ENCODE measurements at places on chromosomes 12 and 14.

DNA sequence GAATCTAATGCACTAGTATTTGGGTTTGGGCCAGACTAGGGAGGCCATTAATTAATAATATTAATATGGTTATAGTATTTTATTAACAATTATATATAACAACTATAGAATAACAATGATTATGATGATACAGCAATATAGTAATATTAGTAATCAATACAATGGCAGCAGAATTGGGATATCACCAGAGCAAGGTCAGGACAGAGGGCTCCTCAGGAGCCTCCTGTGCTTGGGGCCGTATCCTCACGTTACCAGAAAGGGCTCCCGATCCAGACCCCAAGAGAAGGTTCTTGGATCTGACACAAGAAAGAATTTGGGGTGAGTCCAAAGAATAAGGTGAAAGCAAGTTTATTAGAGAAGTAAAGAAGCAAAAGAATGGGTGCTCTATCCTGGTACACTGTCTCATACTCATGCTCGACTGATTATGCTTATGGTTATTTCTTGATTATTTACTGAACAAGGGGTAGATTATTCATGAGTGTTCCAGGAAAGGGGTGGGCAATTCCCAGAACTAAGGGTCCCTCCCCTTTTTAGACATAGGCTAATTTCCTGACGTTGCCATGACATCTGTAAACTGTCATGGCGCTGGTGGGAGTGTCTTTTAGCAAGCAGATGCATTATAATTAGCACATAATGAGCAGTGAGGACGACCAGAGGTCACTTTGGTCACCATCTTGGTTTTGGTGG, 61.6 kb downstream of the RIN3 start:
- DNase-seq, result no peak

GRCh38 chr12:93145086-93145485, 216.0 kb upstream of the EEA1 start:
- peak; percentile 82 for DNase-seq

DNA sequence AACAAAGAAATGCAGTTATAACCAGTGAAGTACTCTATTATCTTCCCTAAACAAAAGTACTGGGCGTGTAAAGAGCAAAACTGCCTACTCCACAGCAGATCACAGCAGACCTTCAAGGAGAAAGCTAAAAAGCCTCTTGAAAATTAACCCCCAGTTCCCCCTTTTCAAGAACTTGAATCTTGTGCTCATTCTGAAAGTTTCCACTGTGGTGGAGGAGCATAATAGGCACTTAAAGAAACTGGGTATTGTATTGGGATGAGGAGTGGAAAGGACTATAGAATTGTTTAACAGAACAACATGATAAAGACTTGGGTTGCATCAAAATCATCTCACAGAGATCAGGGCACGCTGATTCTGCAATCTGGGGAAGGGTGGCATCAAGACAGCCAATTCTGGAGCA, 51.1 kb downstream of the SLC25A47 start:
- DNase-seq, result no peak

DNA sequence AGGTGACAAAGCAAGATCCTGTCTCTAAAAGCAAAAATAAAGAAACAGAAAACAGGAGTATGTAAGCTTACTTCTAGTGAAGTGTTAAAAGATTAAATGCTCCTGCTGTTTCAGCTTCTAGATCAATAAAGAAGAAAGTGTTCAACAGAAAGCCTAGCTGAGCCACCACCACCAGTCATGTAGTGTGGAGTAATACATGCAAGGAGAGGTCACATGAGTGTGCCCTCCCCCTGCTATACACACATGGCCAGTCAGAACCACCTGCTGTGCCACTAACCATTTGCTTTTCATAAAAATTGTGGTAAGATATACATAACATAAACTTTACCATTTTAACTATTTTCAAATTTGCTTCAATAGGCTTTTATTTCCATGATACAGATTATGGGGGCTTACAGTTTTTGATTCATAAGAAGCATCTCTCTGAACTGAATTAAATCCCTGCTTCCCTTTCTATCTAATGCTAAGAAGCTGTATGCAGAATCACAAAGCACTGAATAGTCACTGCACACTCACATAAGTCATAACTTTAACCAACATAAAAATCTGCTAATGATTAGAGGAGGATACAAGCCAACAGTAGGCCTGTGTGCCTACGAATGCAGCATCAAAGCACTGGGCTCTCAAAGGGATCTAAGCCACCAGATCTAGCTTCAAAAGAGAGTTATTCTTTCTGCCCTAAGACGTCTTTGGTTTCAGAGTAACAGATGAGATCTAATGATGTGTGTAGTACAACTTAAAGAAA, 515.5 kb downstream of the C12orf50 start:
- no peak for DNase-seq

- DNase-seq, result no peak
Observed at GRCh38 chr12:52335598-52336262, 14.5 kb upstream of the KRT83 start.

GRCh38 chr12:47997321-47997720, 7.0 kb downstream of the COL2A1 start:
- DNase-seq, result no peak

DNA sequence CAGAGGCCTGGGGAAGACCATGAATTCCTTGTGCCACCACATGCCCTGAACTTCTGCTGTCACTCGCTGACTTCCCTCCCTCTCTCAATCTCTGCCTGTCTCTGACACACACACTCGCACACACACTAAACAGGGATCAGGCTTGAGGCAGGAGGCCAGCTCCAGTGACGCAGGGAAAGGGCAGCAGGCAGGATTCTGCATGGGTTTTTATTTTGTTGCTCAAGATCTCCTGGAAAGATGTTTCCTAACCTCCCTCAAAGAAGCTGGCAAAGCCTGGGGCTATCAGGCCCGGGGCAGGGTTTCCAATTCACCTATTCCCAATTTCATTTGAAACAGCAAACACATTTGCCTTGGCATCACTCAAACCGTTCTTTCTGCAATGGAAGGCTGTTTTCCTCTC, 27.7 kb upstream of the PEX5 start:
- no peak for DNase-seq

GRCh38 chr12:48219631-48220030, 16.5 kb upstream of the OR10AD1 start:
- DNase-seq, result no peak

GRCh38 chr12:65965358-65965757, 141.1 kb downstream of the HMGA2 start:
- no peak for DNase-seq

GRCh38 chr12:110931315-110931728, 10.9 kb upstream of the MYL2 start:
- no peak for DNase-seq

GRCh38 chr14:102437997-102438915, 71.3 kb downstream of the ANKRD9 start:
- peak; percentile 85 for DNase-seq

GRCh38 chr12:93956551-93956950, 191.8 kb upstream of the PLXNC1 start:
- DNase-seq, result no peak

- no peak for DNase-seq
Observed at GRCh38 chr12:45259675-45260074, 43.8 kb downstream of the ANO6 start.

- no peak for DNase-seq
Observed at GRCh38 chr14:44180975-44181374, 326.1 kb downstream of the FSCB start.

GRCh38 chr12:102454808-102455760, 25.3 kb downstream of the IGF1 start:
- DNase-seq, result no peak

DNA sequence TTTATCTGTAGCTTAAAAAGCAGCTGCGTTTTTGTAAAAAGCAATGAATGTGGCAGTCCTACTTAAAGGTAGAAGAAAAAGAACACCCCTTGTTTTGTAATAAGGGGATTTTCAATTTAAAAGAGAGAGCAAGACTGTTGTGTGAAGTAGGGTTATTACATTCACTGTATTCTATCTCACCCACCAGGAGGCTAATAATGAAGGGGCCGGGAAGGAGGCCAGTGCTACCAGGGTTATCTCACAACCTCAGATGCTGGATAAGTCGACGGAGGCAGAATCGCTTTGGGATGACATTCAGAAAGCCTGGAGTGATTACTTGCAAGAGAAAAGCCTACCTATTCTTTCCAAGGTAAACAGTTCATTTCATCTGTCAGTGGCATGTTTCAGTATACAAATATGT, 97.7 kb downstream of the RMST start:
- no peak for DNase-seq

DNA sequence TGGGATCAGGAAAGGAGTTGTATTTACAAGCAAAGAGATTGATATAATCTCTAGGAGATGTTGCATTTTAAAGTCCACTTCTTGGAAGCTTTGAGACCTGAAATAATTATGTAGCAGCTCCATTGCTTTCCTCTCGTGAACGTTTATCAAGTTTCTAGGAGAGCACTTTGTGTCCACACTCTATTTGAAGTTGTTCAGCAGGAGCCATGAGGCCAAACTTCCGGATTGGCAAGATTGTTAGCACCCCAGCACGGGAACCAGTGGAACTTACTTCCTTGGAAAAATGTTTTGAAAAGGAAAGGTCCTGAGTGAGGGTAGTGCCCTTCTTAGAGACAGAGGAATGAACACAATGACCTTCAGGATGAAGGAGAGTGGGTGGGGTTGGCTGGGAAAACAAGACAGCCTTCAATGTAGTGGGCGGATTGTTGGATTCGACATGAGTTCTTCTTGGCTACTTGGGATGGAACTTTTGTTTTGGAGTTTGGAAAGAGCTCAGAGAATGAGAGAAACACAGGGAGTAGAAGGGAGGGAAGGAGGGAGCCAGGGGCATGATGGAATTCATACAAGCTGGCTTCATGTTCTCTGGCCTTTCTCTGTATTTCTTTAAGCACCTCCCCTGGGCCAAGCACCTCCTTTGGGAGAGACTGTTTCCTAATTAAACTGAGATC, 23.8 kb upstream of the CISTR start:
- DNase-seq, result peak; percentile 24

DNA sequence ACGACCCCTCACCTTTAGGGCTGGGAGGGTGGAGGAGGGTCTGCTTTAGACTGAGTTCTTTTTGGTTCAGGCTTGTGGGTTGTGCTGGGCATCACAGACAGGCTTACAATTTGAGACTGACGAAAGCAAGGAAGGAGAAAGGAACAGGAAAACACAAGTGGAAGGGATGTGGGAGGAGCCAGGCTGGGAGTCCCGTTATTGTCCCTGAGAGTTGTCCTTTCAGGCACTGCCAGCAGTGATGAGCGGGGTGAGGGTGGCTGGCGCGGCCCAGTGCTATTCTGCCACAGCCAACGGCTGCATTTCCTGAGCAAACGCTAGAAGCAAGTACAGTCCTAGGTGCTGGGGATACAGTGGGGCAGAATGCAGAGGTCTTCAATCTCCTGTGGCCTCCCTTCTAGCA, 29.2 kb upstream of the TSPAN9 start:
- no peak for DNase-seq

DNA sequence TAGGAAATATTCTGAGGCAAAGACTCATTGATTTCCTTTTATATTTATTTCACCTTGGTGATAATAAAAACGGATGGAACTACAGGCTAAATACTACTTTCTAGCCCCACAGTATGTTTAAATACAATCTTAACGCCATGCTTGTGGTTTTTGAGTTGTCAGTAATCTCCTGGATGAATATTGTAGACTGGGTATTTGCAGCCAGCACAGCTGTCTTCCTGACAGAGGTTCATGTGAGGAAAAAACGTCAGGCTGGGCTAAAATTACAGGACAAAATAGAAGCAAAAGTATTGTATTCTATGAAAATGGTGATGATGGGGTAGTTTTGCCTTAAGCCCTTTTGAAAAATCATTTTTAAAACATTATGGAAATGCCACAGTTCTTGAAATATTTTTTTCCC, 140.9 kb downstream of the CCDC91 start:
- no peak for DNase-seq

DNA sequence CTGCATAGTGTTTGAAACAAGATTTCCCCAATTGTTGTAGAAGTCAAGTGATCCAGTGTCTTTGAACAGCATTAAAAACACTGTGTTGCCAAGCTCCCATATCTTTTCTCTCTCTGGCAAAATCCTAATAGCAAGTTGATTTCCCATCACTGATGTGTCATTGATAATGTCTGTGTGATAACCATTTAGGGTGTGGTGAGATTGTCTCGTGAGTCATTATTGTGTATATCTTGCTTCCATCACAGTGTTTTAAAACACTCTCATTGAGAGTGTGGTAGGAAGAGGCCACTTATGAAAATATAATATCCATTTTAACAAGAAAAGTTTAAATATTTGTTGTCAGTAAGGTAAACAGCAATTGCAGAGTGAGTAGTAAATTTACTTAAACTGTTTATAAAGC, 74.7 kb downstream of the PRORP start:
- no peak for DNase-seq

DNA sequence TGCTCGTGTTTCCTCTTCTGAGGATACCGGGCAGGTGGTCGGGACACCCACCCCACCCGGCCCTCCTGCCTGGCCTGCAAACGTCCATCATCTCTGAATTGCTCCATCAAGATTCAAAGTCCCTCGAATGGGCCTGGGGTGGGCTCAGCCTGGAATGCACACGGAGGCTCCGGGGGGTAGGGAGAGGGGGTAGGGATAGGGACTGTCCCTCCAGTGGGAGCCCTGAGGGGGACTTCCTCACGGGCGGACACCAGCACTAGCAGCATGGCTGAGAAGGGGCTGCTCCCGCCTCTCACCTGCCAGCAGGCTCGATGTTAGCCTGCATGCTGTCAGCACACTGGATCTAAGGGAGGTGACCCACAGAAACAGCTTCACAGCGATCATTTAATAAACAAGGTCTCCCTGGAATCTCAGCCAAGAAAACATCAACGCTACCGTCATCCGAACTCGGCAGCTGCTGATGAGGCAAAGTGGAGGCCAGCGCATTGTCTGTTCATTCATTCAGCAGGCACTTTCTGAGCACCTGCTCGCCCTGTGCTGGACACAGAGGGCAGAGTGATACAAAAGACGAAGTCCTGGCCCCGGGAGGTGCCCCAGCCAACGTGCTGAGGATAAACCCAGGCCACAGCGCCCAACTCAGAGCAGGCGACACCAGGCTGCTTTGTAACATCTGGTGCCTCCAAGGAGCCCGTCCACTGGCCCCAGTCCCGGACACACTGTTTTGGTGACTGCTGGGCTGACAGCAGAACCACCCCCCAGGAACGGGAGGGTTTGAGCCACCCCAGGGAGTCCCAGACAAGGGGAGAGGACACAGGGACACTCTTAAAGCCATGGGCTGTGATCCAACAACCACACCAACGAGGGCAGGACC, 6.3 kb downstream of the TMEM179 start:
- DNase-seq, result no peak

- DNase-seq, result peak; percentile 60
Observed at GRCh38 chr12:46187023-46187422, 81.8 kb downstream of the SLC38A1 start.

GRCh38 chr12:120365675-120366340, 3.2 kb downstream of the MSI1 start:
- no peak for DNase-seq

Measured in prostate gland (tissue), 2 donors.